ENCODE measurements at places on chromosomes 6 and 20. TPM values are rescaled to one million over a fixed set of nuclear protein-coding genes. Genes with fewer than 3 reads are reported as not detected.

DNA sequence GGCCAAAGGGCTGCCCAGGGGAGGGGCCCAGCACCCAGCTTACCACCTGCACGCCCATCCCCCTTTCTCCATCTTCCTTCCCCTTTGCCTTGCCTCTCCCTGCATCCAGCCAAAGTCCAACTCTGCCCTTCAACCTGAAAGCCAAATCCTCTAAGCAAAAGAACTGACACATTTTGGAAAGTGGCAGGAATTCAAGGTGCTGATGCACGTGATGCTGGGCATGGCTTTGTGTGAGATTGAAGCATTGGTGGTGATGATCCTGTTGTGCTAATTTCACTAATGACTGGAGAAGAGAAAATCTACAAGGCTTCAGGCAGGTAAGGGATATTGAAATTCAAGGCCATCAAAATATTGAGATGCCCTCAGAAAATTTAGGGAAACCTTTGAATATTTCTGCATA lies 23.3 kb downstream of the SYNDIG1 start:
- no peaks in the 10 kb centered on the region for H3K4me1 ChIP-seq
- no peak for DNase-seq
- no peaks in the 10 kb centered on the region for H3K36me3 ChIP-seq
- no peak overlapping the region for H3K4me3 ChIP-seq
- H3K27me3 ChIP-seq = no peaks in the 10 kb centered on the region

DNA sequence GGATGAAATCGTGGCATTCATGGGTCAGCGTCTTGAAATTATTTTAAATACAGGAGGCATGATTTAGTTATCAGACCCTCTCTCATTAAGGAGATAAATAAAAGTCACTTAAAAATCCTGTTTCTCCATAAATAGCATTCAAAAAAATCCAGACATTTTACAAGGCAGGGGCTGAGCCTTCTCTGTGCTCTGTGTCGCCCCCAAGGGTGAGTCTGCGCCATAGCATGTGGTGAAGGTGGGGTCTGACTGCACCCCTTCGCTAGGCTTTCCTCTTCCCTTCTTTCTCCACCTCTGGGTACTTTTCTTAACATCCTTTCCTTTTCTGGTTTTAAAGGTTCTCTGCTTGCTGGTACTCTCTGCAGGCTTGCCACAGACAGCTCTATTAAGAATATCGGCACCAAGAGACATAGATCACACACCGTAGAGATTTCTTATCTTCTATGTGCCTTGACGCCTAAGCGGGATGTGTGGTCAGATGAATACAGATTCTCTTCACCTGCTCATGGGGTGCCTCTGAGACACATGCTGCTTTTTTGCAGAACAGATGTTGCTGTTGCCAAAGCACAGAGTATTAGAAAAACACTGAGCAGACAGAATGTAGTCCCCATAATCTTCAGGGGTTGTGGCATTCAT lies 20.1 kb upstream of the FAM209A start:
- H3K27me3 ChIP-seq = no peaks in the 10 kb centered on the region
- H3K4me1 ChIP-seq = no peaks in the 10 kb centered on the region
- peak; percentile 1 for DNase-seq
- H3K36me3 ChIP-seq = peaks cover 31% of the 10 kb centered on the region
- no peak overlapping the region for H3K4me3 ChIP-seq

- H3K4me1 ChIP-seq = peaks cover 8% of the 10 kb centered on the region
- no peak for DNase-seq
- H3K36me3 ChIP-seq = peaks cover 8% of the 10 kb centered on the region
- no peaks in the 10 kb centered on the region for H3K27me3 ChIP-seq
- H3K4me3 ChIP-seq = no peak overlapping the region
Observed at GRCh38 chr20:36542516-36543183, 1.3 kb downstream of the MYL9 start.

DNA sequence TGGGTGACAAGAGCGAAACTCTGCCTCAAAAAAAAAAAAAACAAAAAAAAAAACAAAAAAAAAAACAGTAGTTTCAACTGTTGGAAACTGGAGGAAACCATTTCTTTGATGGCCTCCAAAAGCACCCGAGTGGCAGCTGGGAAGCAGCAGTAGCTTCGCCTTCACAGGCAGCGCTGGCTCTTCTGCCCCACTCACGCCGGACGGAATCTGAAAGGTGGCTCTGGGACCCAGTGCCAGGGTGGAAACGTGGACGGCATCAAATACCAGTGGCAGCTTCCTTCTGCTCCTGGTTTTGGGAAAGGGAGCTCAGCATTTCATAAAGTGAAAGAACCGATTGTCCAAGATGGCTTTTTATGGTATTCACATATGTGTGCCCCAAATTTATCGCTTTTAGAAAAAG lies 159.4 kb downstream of the SMOC2 start:
- DNase-seq = no peak
- H3K4me1 ChIP-seq = no peaks in the 10 kb centered on the region
- H3K4me3 ChIP-seq = no peak overlapping the region
- H3K27me3 ChIP-seq = peaks cover 69% of the 10 kb centered on the region
- H3K27ac ChIP-seq = no peak overlapping the region

- no peak overlapping the region for H3K4me3 ChIP-seq
- DNase-seq = no peak
- H3K4me1 ChIP-seq = no peaks in the 10 kb centered on the region
- no peak overlapping the region for H3K27ac ChIP-seq
- no peaks in the 10 kb centered on the region for H3K27me3 ChIP-seq
Observed at GRCh38 chr6:104031346-104031745, 828.4 kb downstream of the HACE1 start.

DNA sequence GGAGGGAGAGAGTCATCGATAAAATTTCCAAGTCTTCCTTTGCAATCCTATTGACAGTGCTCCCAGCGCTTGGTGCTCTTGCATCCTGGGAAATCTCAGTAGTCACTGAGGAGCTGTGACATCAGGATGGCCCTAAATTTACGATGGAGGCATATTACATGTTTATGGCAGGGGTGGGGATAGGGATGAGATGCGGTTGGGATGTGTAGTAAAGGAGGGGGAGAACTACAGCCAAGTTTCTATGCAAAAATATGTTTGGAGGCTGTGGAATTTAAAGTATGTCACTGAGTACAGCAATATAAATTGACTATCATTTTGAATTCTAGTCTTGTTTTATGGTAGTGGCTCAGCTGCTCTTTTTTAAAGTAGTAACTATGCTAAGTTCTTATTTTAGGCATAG lies 544.9 kb downstream of the PKHD1 start:
- no peaks in the 10 kb centered on the region for H3K36me3 ChIP-seq
- DNase-seq = no peak
- H3K4me3 ChIP-seq = no peak overlapping the region
- H3K4me1 ChIP-seq = peaks cover 7% of the 10 kb centered on the region

- H3K36me3 ChIP-seq = peaks cover 21% of the 10 kb centered on the region
- DNase-seq = peak; percentile 73
- peak overlapping the region; percentile 28 for H3K4me3 ChIP-seq
Observed at GRCh38 chr6:27505209-27506027, 32.5 kb upstream of the ZNF184 start.

GRCh38 chr6:71585472-71585871 lies 296.9 kb downstream of the OGFRL1 start:
- H3K36me3 ChIP-seq = no peaks in the 10 kb centered on the region
- H3K4me1 ChIP-seq = no peaks in the 10 kb centered on the region
- no peak overlapping the region for H3K27ac ChIP-seq

DNA sequence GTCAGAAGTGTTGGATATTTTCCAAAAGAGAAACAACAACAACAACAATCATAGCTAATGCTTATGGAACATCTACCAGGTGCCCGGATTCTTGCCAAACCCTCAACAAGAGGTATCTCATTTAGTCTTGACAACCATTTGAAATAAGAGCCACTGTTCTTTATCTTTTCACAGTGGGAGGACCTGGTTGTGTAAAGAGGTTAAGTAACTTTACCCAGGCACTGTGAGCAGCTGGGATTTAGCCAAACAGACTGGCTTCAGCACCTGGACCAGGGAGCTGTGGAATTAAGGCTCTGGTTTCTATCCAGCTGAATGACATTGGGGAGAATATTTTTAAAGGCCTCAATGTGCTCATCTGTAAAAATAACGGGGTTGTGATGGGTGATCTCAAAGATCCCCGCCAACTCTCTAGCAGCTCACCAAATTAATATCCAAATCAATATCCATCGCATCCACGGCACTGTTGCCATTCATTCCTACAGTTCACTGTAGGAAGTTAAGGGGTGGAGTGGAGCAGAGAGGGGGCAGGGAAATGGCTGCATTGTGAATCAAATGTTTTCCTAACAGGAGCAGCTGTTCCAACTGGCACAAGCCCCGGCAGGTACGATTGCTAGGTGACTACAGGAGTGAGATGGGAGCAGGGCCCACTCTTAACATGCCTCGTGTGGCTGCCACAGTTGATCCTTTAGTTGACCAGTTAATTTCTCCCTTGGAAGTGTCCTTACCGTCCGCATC lies 61.8 kb downstream of the GCNT2 start:
- no peaks in the 10 kb centered on the region for H3K27me3 ChIP-seq
- H3K36me3 ChIP-seq = no peaks in the 10 kb centered on the region
- DNase-seq = peak; percentile 10
- no peak overlapping the region for H3K27ac ChIP-seq
- H3K4me1 ChIP-seq = no peaks in the 10 kb centered on the region

DNA sequence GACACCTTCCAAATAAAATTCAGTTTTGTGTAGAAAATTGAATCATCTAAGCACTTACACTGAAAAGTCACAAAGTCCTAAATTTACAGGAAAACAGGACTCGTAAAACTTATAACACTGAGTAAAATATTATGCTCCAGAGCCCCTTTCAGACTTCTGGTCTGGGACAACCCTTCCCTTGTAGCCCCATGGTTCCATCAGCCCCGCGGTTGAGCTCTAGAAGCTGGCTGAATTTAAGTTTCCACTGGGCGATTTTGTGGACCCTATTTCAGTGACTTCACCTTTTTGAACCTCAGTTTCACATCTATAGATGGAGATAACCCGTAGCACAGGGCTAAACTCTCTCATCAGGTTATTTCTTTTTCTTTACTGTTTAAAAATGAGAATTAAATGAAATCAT lies 117.7 kb upstream of the BACH2 start:
- H3K27me3 ChIP-seq = no peaks in the 10 kb centered on the region
- H3K4me1 ChIP-seq = peaks cover 16% of the 10 kb centered on the region
- H3K36me3 ChIP-seq = peaks cover 7% of the 10 kb centered on the region
- no peak overlapping the region for H3K27ac ChIP-seq

DNA sequence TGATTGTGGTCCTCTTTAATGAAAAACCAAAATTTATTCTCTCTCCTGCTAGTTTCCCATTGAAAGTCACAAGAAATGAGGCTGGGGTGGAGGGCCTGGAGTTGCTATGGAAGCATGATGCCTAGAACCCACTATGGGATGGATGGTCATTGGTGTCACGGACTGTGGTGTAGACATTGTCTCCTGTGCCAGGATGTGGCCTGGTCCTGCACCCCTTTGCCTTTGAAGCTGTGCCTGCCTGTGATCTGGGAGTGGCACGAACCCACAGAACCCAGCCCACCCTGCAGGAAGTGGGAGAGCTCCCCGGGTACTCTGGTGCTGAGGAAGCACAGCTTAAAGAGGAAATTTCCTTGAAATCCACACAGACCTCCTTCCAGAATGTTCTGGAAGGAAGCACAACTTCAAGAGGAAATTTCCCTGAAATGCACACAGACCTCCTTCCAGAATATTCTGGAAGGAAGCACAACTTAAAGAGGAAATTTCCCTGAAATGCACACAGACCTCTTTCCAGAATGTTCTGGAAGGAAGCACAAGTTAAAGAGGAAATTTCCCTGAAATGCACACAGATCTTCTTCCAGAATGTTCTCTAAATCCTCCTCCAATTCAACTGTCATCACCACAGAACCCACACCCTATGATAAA lies 105.6 kb downstream of the CDH26 start:
- peaks cover 30% of the 10 kb centered on the region for H3K27me3 ChIP-seq
- peak overlapping the region; percentile 71 for H3K27ac ChIP-seq
- DNase-seq = no peak
- H3K4me1 ChIP-seq = peaks cover 25% of the 10 kb centered on the region
- no peak overlapping the region for H3K4me3 ChIP-seq

- no peaks in the 10 kb centered on the region for H3K27me3 ChIP-seq
- H3K4me1 ChIP-seq = no peaks in the 10 kb centered on the region
- H3K4me3 ChIP-seq = no peak overlapping the region
- no peaks in the 10 kb centered on the region for H3K36me3 ChIP-seq
- H3K27ac ChIP-seq = no peak overlapping the region
Observed at GRCh38 chr6:119184008-119184648, 105.7 kb upstream of the FAM184A start.

The HTR1E gene
- not detected for total RNA-seq

The FAM209B gene
- not detected for total RNA-seq

The COL11A2 gene
- total RNA-seq = 1.5 TPM

The PACRG gene
- total RNA-seq = not detected

The ADTRP gene
- total RNA-seq = 25.3 TPM

All from MCF 10A (cell line).